ENCODE measurements at places on chromosomes 7 and 10.

GRCh38 chr10:110861930-110862649 is 9.6 kb upstream of the PDCD4 start:
- no peak for DNase-seq

- DNase-seq = no peak
These were observed 128.5 kb downstream of the TACC2 start for GRCh38 chr10:122117475-122117874.

- DNase-seq = no peak
These were observed 195.7 kb downstream of the CACNA2D1 start for GRCh38 chr7:82247814-82248433.

DNA sequence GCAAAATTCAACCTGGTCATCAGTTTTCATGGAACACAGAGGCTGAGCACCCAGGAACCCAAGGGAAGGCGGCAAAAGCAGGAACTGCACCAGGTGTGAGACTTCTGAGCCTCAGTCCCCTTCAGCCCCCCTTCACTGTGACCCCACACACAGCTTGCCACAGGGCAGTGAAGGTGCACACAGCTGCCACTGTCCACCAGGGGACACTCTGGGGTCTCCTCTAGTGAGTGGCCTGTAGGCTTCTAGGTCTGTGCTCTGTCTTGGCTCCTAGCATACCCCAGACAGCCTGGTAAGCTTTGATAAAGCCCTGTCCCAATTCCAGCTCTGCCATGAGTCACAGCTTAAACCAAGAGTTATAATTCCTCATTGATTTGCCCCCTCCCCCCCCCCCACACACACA is 12.1 kb downstream of the KCNH2 start:
- no peak for DNase-seq

DNA sequence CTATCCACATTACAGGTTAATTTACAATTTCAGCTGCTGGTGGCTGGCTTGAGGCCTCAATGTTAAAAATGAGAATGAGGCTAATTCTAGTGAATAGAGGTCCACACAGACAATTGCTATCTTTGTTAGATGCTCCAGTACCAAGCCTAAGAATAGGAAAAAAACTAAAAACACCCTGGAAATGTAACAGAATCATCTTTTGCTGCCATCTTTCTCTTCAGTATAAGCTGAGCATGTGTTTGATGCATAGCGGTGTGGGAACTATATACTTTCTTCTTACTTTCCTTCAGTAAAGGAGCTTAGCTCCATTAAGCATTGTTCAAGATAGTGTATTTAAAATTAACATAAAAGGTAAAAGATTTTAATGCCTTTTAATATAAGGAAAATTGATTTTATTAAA is 5.6 kb downstream of the TMEM229A start:
- DNase-seq = no peak

- DNase-seq = no peak
These were observed 163.6 kb downstream of the KCND2 start for GRCh38 chr7:120436487-120437060.

DNA sequence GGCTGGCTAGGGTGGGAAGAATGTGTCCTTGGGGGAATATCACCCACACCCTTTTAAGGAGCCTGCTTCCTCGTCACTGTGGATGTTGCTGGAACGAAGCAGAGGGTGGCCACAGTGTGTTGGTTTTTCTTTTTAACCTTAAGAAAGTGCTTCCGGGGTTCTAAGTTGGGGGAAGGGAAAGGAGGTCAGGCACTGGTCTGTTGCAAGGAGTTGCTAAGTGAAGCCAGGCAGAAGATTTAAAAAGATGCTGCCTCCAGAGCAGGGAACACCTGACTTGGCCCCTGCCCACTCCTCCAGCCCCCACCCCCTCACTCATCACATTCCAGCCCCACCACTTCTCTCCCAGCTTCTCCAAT is 213.1 kb downstream of the EMX2 start:
- DNase-seq = no peak

- DNase-seq = no peak
These were observed 362.0 kb downstream of the ETV1 start for GRCh38 chr7:13627455-13627854.

DNA sequence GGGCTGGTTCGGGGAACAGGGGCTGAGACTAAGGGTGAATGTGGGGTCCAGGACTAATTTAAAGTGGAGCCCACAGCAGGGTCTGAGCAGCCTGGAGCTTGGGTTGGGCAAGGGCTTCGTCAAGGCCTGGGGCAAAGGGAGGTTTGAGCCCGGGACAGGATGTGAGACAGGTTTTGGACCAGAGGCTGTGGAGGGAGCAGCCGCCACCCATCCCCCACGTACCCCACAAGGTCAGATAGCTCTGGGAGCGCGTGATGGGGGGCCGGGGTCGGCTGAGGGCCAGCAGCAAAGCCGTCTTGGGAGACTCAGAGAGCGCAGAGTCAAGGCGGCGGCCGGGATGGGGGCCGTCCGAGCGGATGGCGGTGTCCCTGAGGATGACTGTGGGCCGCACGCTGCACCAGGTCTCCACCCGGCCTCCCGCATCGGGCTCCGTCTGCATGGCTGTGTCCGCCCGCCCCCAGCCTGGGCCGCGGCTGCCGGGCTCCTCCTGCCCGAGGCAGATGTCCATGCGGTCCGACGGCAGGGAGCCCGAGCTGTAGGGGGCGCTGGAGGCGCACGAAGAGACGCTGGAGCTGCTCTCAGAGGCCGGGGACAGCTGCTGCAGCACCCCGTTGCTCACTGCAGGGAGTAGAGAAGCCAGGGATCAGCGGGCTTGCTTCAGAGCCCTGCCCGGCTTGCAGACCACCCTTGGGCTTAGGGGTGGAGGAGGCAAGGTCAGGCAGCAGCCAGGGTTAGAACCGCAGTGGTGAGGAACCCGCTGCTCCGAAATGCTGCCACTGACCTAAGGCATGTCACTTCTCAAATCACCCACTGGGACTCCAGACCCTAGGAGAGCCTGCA is 12.1 kb downstream of the PDZD7 start:
- DNase-seq = no peak

DNA sequence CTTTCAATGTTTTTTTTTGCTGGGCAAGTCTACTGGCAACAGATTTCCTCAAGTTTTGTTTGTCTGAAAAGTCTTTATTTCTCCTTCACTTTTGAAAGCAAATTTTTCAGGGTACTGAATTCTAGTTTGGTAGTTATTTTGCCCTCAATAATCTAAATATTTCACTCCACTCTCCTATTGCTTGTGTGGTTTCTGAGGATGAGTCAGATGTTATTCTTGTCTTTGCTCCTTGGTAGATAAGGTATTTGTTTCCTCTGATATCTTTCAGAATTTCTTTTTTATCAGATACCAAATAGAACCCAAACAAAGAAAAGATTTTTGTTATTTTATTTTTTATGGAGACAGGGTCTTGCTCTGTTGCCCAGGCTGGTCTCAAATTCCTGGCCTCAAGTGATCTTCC is 99.2 kb upstream of the MALRD1 start:
- no peak for DNase-seq

DNA sequence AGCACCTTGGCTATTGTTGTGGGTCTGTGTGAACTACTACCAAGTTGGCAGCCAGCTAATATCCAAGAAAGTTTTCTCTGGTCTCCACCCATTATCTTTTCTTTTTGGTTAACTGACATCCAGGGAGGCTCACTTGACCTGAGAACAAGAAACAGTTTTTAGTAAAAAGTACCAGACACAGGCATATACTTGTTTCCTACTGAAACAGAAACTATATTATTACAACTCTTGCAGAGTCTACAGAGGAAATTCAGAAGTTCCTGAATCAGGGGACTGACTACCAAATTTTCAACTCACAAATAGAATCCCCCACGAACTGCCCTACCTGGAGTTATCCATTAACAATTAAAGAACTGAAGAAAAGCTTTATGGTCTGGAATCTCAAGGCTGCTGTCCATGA is 168.9 kb downstream of the KCND2 start:
- DNase-seq = no peak

DNA sequence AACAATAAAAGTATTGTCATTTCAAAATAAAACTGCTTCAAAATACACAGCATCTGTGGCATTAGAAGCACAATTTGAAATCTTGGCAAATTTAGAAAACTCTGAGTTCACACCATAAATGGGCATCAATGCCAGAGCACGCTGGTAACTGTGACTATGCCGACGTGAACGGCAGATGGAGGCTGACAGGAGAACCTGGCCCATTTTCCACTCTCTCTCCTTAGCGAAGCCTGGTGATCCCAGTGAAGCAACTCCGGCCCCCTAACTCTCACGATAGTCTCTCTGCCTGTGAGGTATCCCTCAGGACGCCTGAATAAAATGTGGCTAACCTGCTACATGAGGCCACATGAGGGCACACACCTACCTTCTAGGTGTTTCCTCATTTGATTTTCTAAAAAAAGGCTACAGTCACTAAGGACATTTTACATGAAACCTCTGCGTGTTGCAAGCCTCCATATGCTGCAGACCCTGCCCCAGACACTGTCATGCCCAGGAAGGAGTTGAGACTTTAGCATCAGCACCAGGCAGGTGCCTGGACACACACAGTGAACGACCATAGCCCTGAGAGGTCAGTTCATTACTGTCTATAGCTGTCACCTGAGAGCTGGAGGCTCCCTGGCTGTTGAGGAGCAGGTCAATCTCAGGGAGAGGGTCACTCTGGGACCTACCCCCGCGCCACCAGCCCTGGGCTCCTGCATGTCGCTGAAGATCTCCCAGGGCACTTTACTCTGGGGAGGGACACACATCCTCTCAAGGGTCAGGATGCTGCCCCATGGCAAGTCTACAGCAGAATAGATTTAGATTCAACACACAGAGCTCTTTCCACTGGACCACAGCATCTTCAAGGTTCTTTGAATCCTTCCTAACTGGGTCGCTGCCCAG is 62.9 kb upstream of the CAMK2B start:
- no peak for DNase-seq

- DNase-seq = no peak
These were observed 119.2 kb downstream of the LRRC4 start for GRCh38 chr7:127911968-127912511.

Measured in glomerular endothelial cell (primary cell).